Activated CD4-positive, alpha-beta memory T cell treated with anti-CD3 and anti-CD28 coated beads for 36 hours (primary cell): ENCODE measurements at places on chromosomes 6 and 20. TPM values are rescaled to one million over a fixed set of nuclear protein-coding genes. Genes with fewer than 3 reads are reported as not detected.

DNA sequence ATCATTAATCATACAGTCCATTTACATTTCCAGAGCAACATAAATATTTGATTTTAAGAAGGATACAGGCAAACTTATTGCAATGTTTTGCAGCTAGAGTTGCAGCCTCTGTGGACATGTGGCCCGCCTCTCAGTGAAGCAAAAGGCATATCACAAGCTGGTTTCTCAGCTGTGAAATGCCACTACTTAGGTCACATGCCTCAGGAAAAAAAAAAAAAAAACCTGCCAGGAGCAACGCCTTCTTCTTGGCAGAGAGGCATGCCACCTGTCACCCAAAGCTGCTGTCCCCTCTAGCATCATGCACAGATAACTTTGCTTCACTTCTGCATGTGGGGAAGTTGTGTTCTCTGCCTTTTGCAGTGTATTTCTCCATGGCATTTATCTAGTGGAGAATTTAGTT, 18.5 kb downstream of the GRM1 start:
- no peak overlapping the region for H3K4me3 ChIP-seq
- H3K27ac ChIP-seq: no peak overlapping the region
- H3K36me3 ChIP-seq: no peaks in the 10 kb centered on the region
- no peaks in the 10 kb centered on the region for H3K4me1 ChIP-seq

- H3K27me3 ChIP-seq: no peaks in the 10 kb centered on the region
- no peak overlapping the region for H3K27ac ChIP-seq
- DNase-seq: no peak
- H3K4me1 ChIP-seq: no peaks in the 10 kb centered on the region
- peaks cover 51% of the 10 kb centered on the region for H3K36me3 ChIP-seq
These were observed 27.6 kb downstream of the POLR1C start for GRCh38 chr6:43544461-43544860.

- H3K27me3 ChIP-seq: peaks cover 33% of the 10 kb centered on the region
- H3K27ac ChIP-seq: no peak overlapping the region
- no peak overlapping the region for H3K4me3 ChIP-seq
- no peak for DNase-seq
These were observed 14.6 kb downstream of the CCM2L start for GRCh38 chr20:32024683-32025295.

- no peak for DNase-seq
- no peaks in the 10 kb centered on the region for H3K27me3 ChIP-seq
- no peak overlapping the region for H3K4me3 ChIP-seq
- no peaks in the 10 kb centered on the region for H3K4me1 ChIP-seq
- no peak overlapping the region for H3K27ac ChIP-seq
- H3K36me3 ChIP-seq: no peaks in the 10 kb centered on the region
These were observed 324.3 kb downstream of the PRL start for GRCh38 chr6:21972516-21972915.

DNA sequence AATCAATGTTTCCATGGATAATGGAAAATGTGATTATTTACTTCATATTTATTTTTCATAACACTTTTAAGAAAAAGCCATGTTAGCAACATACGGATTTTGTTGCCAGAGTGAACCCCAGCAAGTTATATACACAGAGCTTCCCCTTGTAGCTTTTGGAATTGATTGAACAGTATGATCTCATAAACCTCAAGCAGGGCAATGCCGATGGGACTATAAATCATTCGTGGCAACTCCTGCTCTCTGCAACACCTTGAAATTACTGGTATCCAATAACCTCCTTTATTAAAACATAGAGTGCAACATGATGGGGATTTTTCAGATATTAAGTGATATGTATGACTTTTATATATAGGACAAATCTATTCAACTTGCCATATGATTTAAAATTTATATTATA, 428.5 kb downstream of the KHDRBS2 start:
- no peak overlapping the region for H3K27ac ChIP-seq
- H3K4me3 ChIP-seq: no peak overlapping the region
- H3K4me1 ChIP-seq: no peaks in the 10 kb centered on the region
- DNase-seq: no peak
- H3K27me3 ChIP-seq: no peaks in the 10 kb centered on the region
- no peaks in the 10 kb centered on the region for H3K36me3 ChIP-seq

DNA sequence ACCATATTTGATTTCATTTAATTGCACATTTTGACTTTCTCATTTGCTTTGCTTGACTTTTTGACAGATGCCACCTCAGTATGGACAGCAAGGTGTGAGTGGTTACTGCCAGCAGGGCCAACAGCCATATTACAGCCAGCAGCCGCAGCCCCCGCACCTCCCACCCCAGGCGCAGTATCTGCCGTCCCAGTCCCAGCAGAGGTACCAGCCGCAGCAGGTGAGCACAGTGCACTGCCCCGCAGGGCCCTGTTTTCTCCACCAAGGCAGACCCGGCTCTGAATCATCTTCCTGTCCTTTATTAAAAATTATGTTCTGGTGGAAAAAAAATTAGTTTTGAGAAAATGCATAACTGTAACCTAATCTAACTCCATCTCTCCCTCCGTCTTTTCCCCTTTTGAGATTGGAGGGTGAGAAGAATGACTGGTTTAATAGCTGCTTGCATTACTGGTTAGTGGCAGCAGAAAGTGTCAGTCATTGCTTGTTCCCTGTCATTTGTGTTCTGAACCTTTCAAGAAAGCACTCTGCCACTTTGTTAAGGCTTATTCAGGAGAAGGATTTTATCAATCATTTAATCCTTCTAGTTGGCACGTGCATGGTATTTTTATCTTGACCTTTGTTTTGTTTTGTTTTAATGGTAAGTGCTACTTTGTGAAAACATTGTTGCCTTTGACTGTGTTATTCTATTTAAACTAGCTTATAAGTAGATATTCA, 124.3 kb downstream of the ARID1B start:
- H3K27ac ChIP-seq: no peak overlapping the region
- peaks cover 44% of the 10 kb centered on the region for H3K4me1 ChIP-seq
- DNase-seq: no peak
- no peak overlapping the region for H3K4me3 ChIP-seq

DNA sequence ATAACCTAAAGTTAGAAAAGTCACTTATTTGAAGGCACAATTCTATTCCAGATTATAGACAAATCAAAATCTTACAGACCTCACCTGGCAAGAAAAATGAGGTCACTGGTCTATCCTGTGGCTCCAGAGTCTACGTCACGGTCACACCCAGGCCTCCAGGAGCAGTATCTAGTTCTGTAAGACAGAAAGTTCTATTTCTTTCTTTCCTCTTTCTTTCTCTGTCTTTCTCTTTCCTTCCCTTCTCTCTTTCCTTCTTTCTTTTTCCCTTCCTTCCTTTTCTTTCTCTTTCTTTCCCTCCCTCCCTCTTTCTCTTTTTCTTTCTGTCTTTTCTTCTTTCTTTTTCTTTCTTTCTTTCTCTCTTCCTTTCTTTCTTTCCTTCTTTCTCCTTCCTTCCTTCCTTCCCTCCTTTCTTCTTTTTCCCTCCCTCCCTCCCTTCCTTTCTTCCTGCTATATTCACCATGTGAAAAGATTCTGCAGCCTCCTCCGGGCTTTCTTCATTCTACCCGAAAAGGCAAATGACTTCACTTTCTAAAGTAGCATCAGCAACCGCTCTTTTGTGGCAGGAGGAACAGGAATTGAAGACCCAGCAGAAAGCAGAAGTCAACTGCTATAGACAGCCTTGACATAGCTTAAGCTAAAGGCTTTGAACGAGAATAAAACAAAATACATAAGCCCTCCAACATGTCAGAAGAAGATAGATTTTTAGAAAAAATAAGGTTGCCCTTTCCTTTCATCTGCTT, 83.9 kb upstream of the SIRPG start:
- no peaks in the 10 kb centered on the region for H3K4me1 ChIP-seq
- no peaks in the 10 kb centered on the region for H3K36me3 ChIP-seq
- DNase-seq: no peak
- no peak overlapping the region for H3K27ac ChIP-seq
- H3K27me3 ChIP-seq: peaks cover 12% of the 10 kb centered on the region
- H3K4me3 ChIP-seq: no peak overlapping the region

GRCh38 chr6:74733830-74734620, 471.8 kb downstream of the COL12A1 start:
- H3K4me3 ChIP-seq: no peak overlapping the region
- H3K27me3 ChIP-seq: no peaks in the 10 kb centered on the region
- no peak overlapping the region for H3K27ac ChIP-seq
- no peaks in the 10 kb centered on the region for H3K4me1 ChIP-seq

- no peaks in the 10 kb centered on the region for H3K4me1 ChIP-seq
- H3K27me3 ChIP-seq: peaks cover 6% of the 10 kb centered on the region
- no peak overlapping the region for H3K4me3 ChIP-seq
- H3K36me3 ChIP-seq: no peaks in the 10 kb centered on the region
- no peak overlapping the region for H3K27ac ChIP-seq
These were observed 23.6 kb upstream of the APCDD1L start for GRCh38 chr20:58538752-58539151.

DNA sequence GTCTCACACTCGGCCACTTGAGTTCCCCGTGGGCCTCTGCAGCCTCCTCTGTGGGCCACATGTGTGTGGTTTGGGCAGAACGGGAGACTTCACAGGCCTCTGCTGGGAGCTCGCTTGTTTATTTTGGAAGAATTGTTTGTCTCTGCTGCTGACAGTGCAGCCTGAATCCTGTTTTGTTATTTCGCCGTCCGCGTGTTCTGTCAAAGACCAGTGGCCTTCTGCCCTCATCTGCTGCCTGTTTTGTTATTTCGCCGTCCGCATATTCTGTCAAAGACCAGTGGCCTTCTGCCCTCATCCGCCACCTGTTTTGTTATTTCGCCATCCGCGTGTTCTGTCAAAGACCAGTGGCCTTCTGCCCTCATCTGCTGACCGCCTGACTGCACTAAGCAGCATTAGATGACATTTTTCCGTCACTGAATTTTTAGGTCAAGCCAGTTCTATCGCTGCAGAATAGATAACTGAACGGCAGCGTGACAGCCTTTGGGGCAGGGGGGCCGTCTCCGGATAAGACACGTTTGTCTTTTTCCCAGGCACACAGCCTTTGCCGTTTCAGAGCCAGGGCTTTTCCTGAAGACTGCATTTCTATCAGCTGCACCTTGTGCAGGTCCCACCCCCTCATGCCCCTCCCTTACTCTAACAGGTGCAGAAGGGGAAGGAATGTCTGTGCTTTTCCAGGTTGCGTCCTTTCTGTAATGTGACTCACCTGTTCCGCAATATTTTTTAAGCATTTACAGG, 158.5 kb upstream of the AFDN start:
- DNase-seq: no peak
- no peaks in the 10 kb centered on the region for H3K4me1 ChIP-seq
- no peak overlapping the region for H3K27ac ChIP-seq
- H3K27me3 ChIP-seq: no peaks in the 10 kb centered on the region

GRCh38 chr6:17971128-17972073, 16.0 kb downstream of the KIF13A start:
- no peak for DNase-seq
- no peak overlapping the region for H3K27ac ChIP-seq
- no peaks in the 10 kb centered on the region for H3K36me3 ChIP-seq
- no peaks in the 10 kb centered on the region for H3K4me1 ChIP-seq
- H3K27me3 ChIP-seq: peaks cover 15% of the 10 kb centered on the region

GRCh38 chr6:19968201-19968600, 131.0 kb downstream of the ID4 start:
- no peaks in the 10 kb centered on the region for H3K27me3 ChIP-seq
- no peak for DNase-seq
- no peaks in the 10 kb centered on the region for H3K36me3 ChIP-seq
- H3K27ac ChIP-seq: no peak overlapping the region

ILRUN gene
- 65.2 TPM for total RNA-seq

VEGFA gene
- total RNA-seq: 35.1 TPM

FAM209B gene
- total RNA-seq: 0.93 TPM

RAET1L gene
- not detected for total RNA-seq

HLA-DQA2 gene
- total RNA-seq: not detected
